ENCODE measurements at places on chromosomes 6 and 20.
A peak's percentile ranks its signal among the peaks of the same experiment; 100 is the strongest.

DNA sequence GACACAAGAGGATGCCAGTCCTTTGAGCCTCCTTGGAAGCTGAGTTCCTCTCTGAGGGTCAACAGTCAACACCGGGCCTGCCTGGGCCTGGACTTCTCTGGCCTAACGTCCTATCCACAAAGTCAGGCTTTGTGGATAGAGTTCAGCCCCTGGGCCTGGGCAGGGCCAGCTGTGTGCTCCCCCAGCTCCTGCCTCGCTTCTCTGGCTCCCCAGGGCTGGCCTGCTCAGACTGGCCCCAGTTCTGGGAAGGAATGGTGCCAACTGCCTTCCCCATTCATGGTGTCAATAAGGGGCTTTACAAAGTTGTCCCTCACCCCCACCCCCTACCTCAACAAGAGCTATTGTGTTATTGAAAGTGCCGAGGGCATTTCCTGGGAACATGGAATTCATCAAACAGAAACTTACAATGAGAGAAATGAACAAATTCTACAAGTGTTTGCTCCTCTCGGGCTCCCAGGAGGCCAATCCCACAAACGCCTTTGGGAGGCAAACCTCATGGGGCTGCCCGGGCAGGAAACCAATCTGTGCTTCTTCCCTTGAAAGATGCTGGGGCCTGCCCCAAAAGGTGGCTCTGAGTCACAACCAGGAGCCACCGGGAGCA, 26.5 kb upstream of the PPP1R14C start:
- no peak for DNase-seq

GRCh38 chr6:78629154-78629721, 238.1 kb upstream of the IRAK1BP1 start:
- DNase-seq: no peak

DNA sequence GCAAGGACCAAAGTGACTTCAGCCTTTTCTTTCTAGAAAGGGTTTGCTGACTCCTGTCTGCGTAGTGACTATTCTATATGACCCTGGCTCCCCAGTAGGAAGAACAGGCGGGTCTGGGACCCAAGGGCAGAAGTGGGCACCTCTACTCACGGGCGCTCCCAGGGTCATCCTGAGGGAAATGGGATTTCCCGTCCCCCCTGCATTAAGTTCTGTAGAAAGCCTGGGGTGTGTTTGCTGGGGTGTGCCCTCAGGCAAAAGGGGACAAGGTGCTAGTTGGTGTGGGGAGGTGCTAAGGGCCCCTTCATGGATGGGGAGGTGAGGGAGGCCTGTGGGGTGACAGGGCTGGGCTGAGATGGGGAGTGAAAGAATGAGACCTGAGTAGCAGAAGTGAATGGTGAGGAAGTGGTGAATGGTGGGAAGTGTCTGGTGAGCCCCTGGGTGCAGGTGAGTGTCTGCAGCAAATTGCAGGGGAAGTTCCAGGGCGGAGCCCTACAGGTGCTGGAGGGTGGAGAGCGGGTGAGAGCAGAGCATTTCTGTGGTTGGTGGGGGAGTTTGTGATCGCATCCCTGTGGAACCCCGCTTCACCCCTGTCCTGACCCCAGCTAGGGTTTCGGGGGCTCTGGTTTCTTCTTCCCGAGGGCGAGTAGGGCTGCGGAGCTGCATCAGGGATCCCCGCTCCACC, 21.1 kb downstream of the RAET1L start:
- peak; percentile 60 for DNase-seq

- DNase-seq: no peak
These were observed 37.1 kb upstream of the FKBP1C start for GRCh38 chr6:63174173-63174572.

DNA sequence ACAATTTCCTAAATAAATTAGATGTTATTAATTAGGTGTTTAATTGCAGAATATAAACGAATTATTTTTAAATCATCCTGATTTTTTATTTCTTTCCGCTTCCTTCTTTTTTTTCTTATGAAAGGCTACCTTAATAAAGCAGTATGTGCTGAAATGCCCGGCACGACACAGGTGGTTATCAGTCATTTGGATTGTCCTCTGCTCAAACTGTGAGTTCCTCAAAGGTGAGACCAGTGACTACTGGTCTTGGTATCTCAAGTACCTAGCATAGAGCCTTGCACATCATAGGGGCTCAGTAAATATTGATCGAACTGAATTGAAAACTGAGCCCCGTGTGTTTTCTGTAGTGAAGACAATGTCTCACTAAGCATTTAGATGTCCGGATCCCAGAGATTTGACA, 9.6 kb upstream of the EZR start:
- DNase-seq: no peak

- no peak for DNase-seq
These were observed 79.1 kb upstream of the FOXP4 start for GRCh38 chr6:41467061-41467460.

GRCh38 chr20:58008866-58009265, 219.6 kb downstream of the ANKRD60 start:
- no peak for DNase-seq

- no peak for DNase-seq
These were observed 39.5 kb downstream of the PIGU start for GRCh38 chr20:34637245-34638038.

GRCh38 chr6:80789912-80790570, 683.6 kb downstream of the BCKDHB start:
- no peak for DNase-seq

GRCh38 chr6:92701425-92702096, 717.8 kb downstream of the EPHA7 start:
- no peak for DNase-seq

DNA sequence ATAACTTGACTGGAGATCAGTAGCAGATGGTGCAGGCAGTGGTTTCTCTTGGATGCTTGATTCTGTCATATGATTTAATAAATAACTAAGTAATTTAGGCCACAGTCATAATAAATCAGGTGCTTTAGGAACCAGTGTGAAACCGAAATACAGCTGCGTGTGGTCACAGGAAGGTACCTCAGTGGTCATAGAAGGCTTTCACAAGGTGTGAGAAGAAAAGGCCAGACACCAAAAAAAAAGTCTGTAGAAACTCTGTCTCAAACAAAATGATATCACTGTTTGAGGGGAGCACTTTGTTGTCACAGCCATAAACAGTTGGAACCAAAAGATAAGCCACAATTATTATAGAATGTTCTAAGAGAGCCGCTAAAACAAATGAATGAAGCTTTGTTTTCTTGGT, 56.5 kb downstream of the ARMC2 start:
- no peak for DNase-seq

- no peak for DNase-seq
These were observed 57.1 kb upstream of the HDDC2 start for GRCh38 chr6:125358898-125359297.

DNA sequence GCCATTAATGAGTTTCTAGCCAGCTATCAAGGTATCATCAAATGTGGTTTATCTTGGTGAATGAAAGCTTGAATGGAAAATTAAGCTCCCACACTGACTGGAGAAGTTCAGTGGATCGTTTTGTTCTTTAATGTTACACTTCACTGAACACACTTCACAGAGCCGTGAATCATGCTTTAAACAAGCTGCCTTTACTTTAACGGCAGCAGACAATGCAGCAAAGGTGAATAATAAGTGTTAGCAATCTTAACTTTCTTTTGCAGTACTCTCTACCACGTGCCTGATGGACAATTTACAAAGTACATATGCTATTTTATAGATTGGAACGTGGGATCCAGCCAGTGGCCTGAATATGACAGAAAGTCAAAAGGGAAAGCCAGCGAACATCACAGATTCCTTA, 424.5 kb downstream of the GRIK2 start:
- DNase-seq: no peak

DNA sequence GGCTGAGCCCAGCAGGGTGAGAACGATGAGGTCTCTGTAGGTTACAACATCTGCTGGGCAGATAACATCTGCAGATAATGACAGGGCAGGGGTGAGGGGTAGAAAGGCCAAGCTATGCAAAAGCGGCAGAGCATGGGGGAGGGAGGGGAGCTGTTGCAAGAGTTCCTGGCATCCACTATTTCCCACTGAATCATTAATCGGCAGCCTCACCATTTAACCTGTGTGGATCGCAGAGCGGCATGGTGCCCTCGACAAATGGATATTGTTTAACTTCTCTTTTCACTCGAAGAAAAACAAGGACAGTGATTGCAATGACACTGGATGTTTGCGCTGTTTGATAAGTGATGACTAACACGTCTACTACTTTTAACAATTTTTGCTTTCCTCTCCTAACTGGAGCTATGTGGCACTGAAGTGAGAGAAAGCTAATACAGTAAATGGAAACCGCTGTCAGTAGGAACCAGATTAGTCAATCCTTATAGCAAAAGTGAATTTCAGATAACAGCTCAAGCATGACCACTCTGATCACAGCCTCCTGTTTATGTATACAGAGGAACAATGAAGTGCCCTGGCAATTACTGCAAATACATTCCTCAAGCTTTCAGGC, 381.5 kb downstream of the TFAP2A start:
- no peak for DNase-seq

GRCh38 chr6:167401525-167402194, 76.8 kb downstream of the TTLL2 start:
- DNase-seq: no peak

GRCh38 chr6:93420163-93420795, 920 bp upstream of the EPHA7 start:
- no peak for DNase-seq

DNA sequence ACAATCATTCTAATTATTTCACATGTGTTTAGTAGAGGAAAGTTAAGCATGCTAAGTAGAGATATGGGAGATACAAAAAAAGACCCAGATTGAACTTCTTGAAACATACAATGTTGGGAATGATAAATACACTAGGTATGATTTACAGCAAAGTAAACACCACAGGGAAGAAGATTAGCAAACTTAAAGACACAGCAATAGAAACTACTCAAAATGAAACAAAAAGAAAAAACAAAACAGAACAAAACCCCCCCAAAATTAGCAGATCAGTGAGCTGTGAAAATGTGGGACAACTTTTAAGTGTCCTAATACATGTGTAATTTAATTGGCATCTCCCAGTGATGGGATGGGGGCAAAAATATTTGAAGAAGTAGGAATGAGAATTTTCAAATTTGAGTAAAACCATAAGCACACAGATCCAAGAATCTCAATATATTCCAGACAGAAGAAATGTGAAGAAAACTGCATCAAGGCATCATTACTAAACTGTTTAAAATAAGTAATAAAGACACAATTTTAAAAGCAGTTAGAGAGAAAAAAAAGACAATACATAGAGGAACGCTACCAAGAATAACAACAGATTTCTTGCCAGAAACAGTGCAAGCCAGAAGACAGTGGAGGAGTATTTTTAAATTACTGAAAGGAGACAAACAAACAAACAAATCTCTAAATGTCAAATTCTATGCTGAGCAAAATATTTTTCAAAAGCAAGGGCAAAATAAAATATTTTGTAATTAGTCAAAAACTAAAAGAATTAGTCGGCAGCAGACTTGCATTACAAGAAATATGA, 473.7 kb downstream of the QKI start:
- no peak for DNase-seq

DNA sequence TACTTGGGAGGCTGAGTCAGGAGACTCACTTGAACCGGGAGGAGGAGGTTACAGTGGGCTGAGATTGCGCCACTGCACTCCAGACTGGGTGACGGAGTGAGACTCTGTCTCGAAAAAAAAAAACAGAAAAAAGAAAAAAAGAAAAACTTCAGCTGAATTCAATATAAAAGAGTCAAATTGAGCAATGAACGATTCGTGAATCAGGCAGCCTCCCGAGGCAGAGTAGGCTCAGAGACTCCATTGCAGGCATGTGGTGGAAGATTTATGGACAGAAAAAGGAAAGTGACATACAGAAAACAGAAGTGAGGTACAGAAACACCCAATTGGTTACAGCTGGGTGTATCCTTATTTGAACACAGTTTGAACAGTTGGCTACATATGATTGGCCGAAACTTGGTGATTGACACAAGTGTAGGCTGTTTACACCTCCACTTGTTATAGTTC, 56.3 kb downstream of the HLA-DPB1 start:
- no peak for DNase-seq

GRCh38 chr6:150898399-150899170, 33.1 kb downstream of the MTHFD1L start:
- no peak for DNase-seq

GRCh38 chr6:66496659-66497058, 789.6 kb upstream of the EYS start:
- no peak for DNase-seq

DNA sequence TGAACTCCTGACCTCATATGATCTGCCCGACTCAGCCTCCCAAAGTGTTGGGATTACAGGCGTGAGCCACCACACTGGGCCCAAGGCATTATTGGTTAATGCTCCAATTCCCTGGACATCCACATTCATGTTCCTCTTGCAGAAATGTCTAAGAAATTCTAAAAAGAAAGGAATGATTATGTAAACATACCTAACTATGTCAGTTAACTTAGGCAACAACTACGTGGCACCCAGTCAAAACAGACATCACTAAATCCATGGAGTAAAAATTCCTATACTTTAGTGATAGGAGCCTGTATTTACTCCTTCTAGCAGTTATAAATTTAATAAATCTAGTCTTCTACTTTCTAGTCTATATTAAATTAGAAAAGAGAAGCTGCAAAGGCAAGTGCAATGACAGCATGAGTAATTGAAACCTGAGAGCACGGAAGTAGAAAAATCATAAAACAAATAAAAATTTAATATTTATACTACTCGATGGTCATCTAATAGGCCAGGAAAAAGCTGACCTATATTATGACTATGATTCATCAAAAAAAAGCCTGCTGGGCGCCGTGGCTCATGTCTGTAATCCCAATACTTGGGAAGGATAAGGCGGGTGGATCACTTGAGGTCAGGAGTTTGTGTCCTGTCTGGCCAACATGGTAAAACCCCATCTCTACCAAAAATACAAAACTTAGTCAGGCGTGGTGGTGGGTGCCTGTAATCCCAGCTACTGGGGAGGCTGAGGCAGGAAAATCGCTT, 4.2 kb downstream of the AHI1 start:
- no peak for DNase-seq

DNA sequence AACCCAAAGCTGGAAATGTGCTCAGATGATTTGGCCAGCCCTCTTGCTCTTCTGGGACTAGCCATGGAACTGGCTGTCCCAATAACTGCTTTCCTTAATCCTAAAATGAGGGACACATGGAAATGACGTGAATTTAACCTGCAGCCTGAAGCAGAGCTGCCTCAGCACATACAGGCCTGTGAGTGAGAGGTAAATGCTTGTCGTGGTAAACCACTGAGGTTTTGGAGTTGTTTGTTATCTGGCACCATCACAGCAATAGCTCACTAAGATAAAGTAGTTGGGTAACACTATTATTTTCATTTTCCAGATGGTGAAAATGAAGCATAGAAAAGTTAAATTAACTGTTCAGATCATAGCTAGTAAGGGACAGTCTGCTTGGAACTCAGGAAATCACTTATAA, 333.4 kb upstream of the CHD6 start:
- no peak for DNase-seq

DNA sequence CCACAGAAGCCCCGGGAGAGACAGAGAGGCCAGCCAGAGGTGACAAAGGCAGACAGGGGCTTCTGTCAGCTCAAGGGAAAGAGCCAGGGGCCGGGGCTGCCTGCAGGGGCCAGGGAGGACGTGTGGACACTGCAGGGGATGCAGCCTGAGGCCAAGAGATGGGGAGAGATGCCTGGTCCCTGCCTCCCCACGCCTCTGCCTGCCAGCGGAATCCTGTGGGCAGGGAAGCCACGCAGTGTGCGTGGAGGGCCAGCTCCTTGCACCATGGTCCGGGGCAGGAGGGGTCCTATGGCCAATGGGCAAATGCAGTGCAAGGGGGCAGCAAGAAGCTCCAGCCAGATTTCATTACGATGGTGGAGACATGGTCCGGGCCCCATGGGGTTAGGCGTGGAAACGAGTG, 224.9 kb downstream of the CDH4 start:
- DNase-seq: no peak

- DNase-seq: no peak
These were observed 192.2 kb upstream of the POU3F2 start for GRCh38 chr6:98641949-98642719.

- DNase-seq: no peak
These were observed 47.6 kb downstream of the HTR1B start for GRCh38 chr6:77415706-77416105.

Data from activated CD4-positive, alpha-beta T cell treated with anti-CD3 and anti-CD28 coated beads, Interleukin-2, amount 10 ng/mL, durations not matched to agents 7 days and 5 days (primary cell).